ENCODE measurements at places on chromosomes 1 and 21.

GRCh38 chr1:31765041-31765467, 914 bp upstream of the ADGRB2 start:
- DNase-seq, result no peak

DNA sequence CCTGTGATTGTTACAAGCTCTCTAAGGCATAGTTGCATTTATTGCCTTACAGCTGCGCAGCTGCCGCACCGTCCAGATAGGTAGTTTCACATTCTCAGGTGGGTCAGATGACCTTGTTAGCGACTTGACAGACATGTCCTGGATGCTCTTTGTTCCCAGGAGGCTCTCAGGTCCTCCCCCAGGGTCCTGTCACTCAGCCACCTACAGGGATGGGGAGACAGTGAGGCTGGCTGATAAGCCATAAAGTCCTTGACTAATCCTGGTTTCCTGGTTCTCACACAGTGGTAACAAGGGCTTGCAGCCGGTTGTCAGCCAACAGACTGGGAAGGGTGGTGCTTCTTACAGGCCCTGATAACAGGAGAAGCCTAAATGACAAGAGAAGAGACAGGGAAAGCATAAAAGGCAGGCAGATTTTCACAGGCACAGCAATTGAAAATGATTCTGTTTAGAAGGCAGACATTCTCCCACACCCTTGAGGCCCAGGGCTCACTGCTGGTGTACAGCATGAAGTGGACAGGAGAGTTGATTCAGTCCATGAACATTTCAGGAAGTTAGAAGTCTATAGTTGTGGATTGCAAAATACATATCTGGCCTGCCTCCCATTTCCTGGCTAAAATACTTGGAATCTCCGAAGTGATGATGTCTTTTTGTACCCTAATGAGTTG, 2.9 kb downstream of the ARF1 start:
- no peak for DNase-seq

DNA sequence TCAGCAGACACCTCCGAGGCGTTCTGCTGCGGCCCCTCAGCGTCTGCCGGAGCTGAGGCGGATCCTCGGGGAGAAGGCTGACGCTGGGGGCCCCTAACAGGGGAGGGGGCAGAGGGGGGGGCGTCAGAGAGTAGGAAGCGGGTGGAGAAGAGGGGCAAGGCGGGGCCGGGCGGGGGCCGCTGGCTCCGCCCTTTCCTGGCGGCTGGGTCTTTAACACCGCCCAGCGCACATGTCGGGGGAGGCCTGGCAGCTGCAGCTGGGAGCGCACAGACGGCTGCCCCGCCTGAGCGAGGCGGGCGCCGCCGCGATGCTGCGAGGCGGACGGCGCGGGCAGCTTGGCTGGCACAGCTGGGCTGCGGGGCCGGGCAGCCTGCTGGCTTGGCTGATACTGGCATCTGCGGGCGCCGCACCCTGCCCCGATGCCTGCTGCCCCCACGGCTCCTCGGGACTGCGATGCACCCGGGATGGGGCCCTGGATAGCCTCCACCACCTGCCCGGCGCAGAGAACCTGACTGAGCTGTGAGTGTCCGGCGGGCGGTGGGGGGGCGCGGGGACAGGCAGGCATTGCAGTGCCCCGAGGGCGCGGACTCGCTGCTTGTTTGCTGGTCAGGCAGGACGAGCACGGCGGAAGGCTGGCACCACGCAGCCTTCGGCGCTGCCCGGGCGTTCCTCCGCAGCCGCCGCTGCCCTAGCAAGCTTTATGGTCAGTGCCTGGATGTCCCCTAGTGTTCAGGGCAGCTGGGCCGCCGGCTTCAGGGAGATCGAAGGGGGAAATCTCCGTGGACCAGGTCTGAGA, at the start of gene NTRK1:
Gene NTRK1 (plus strand): TSS at position 238 of the 796 bp plus-strand sequence. CDS start 70 bp downstream, at position 308.
- peak; percentile 44 for DNase-seq

- no peak for DNase-seq
Measured at GRCh38 chr1:2650967-2651645, 18.3 kb upstream of the MMEL1 start.

DNA sequence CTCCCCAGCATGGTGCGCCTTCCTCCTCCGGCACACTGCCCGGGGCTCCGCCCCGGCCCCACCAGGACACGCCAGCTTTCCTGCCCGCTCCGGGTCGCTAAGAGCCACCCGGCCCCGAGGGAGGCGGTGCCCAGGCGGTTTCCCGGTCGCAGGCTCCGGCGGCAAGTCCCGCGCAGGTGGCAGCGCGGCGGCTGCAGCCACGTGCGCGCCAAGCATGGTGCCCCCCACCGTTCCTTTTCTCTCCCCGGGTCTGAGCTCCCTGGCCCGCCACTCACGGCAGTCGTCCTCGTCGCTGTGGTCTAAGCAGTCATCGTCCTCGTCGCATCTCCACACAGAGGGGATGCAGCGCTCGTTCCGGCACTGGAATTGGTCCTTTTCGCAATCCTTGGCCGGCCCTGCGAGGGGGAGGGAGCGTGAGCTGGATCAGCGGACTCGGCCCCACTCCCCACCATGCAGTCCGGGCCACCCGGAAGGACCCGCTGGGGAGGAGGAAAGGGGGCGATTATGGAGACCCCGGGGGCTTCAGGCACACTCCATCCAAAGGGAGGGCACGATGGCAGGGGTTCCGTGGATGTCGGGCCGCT, 1.2 kb downstream of the LRP8 start:
- no peak for DNase-seq

- no peak for DNase-seq
Measured at GRCh38 chr1:215819114-215819513, 252.0 kb downstream of the KCTD3 start.

- no peak for DNase-seq
Measured at GRCh38 chr1:215672482-215672881, 105.4 kb downstream of the KCTD3 start.

DNA sequence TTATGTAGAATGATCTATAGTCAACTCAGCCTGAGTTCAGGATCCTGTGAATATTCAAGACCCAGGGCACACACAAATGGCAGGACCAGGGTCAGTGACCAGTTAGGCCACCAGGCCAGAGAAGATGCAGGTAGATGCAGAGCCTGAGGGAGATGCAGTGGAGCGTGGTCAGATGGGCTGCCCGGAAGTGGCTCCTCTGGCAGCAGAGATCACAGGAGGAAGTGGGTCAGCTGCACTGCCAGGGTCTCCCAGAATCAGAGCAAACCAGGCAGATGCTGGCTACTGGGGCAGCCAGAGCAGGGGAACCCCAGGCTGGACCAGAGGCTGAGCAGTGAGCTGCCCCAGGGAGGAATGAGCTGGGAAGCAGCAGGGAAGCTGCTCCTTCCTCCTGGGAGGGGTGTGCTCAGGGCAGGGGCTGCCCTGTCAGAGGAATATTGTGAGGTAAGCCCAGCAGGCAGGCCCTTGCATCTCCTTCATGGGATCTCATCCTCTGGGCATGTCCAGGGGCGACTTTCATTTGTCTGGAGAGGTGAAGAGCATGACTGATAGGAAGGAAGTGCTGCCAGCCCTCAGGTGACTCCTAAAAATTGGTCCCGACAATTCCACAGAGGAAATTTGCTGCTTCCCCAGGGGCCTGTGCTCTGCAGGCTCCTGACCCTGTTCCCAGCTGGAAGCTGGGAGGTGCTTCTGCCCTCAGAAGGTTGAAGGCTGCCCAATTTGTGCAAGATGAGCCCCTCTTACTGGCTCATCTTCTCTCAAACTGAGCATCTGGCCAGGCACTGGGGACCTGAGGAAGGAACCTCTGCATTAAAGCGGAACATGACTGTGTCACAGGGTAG, 49.3 kb downstream of the STUM start:
- DNase-seq, result no peak

- DNase-seq, result no peak
Measured at GRCh38 chr1:241950390-241950789, 7.2 kb upstream of the BECN2 start.

- no peak for DNase-seq
Measured at GRCh38 chr1:211613108-211613947, 34.4 kb upstream of the SLC30A1 start.

- no peak for DNase-seq
Measured at GRCh38 chr1:245411245-245412036, 256.7 kb downstream of the KIF26B start.

- DNase-seq, result no peak
Measured at GRCh38 chr1:25477448-25478034, 46.8 kb downstream of the MACO1 start.

GRCh38 chr1:232282498-232282897, 347.4 kb downstream of the SIPA1L2 start:
- DNase-seq, result no peak

DNA sequence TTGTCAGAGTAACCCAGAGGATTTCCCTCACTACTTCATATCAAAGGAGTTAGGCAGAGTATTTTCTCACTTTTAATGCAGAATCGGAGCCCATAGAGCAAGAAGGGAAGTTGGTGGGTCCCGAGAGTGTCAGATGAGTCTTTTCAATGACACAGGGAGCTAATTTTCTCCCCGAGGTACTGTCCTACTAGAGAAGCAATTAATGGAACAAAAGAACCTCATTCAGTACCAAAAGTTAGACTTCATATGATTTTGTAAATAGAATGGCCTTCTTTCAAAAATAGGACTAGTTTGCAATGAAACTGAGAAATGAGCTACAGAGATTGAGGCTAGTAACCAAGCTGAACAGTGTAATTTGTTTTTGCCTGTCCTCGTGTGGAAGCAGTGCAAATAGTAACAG, 3.9 kb downstream of the NCAM2 start:
- no peak for DNase-seq

DNA sequence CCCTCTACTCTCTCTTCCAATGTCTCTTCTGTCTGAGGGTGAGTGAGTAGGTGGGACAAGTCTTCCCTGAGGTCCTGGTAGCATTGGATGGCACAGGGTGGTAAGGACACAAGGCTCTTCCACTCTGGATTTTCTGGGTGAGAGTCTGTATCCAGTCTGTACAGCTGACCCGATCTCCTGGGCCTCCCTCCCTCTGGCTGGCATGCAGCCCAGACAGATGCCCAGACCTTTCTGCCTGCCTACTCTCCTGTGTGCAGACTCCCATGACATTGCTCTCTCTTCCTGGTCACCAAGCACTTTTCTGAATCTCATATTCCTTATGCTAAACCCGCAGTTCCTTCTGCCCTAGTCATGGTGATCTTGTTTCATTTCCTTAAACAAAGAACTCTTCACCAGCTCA, 100.3 kb downstream of the GRIK3 start:
- DNase-seq, result no peak

- DNase-seq, result no peak
Measured at GRCh38 chr1:8427493-8427892, 109.6 kb downstream of the SLC45A1 start.

- DNase-seq, result no peak
Measured at GRCh38 chr21:42041711-42042110, 29.4 kb upstream of the UMODL1 start.

DNA sequence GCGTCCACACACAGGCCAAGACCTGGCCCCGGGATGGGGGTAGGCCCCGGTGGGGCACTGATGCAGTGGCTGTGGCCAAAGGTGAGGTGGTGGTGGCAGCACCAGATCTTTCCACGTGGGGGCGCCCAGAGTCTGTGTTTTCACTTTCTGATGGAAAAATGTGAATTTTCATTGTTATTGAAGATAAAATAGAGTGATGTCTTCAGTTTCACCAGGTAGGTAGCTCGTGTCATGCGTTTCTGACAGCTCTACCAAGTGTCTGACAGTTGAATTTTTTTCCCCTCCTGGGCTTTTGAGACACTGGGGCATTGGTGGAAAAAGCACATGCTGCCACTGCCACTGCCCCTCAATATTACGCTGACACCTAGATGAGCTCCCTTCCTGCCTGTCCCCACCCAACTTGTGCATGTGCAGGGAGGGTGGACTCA, 40.0 kb upstream of the MAGOH start:
- DNase-seq, result peak; percentile 42

DNA sequence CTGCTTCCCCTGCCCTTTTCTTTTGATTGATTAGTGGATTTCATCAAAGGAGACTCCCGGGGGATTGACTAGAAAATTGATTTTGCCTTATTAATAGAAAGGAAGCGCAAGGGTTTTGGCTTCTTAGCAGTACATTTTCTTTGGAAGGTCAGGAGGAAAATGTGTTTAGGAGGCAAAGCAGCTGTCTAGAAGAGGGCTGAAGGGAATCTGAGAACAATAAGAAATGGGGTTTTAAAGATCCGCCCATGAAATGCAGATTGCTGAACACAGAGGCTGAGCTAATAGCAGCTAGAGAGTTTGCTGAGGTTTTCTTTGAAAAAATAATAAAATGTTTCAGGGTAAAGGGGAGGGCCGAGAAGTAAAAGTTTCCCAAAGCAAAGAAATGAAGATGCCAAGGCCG, 4.9 kb downstream of the SERTAD4 start:
- DNase-seq, result no peak

GRCh38 chr1:170887726-170888125, 47.6 kb upstream of the MROH9 start:
- DNase-seq, result no peak

GRCh38 chr1:33045246-33045645, 8.6 kb upstream of the AK2 start:
- no peak for DNase-seq

- no peak for DNase-seq
Measured at GRCh38 chr1:88729297-88729696, 45.2 kb downstream of the PKN2 start.

GRCh38 chr21:42566524-42567213, 53.0 kb downstream of the SLC37A1 start:
- DNase-seq, result no peak

- no peak for DNase-seq
Measured at GRCh38 chr1:203295796-203296195, 9.5 kb upstream of the BTG2 start.

GRCh38 chr1:17134034-17134433, 14.8 kb upstream of the PADI2 start:
- DNase-seq, result no peak

GRCh38 chr1:42240966-42241755, 76.6 kb upstream of the GUCA2A start:
- DNase-seq, result no peak

DNA sequence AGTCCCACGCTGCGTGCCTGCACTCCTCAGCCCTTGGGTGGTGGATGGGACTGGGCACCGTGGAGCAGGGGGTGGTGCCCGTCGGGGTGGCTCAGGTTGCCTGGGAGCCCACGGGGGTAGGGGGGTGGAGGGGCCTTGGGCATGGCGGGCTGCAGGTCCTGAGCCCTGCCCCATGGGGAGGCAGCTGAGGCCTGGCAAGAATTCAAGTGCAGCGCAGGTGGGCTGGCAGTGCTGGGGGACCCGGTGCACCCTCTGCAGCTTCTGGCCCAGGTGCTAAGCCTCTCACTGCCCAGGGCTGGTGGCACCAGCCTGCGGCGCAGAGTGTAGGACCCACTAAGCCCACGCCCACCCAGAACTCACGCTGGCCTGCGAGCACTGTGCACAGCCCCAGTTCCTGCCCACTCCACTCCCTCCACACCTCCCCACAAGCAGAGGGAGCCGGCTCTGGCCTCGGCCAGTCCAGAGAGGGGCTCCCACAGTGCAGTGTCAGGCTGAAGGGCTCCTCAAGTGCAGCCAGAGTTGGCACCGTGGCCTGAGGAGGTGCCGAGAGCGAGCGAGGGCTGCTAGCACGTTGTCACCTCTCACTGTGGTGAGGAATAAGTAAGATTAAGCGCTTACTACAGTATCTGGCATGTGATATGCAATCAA, 12.8 kb downstream of the TNNI3K start:
- DNase-seq, result no peak

All from effector memory CD4-positive, alpha-beta T cell (primary cell).